Activated naive CD8-positive, alpha-beta T cell treated with anti-CD3 and anti-CD28 coated beads, Interleukin-2, amount 50 U/mL, for 24 hours (primary cell): ENCODE measurements at places on chromosomes 1 and 21.

- no peak for DNase-seq
These were observed 24.0 kb upstream of the PADI6 start for GRCh38 chr1:17347769-17348592.

DNA sequence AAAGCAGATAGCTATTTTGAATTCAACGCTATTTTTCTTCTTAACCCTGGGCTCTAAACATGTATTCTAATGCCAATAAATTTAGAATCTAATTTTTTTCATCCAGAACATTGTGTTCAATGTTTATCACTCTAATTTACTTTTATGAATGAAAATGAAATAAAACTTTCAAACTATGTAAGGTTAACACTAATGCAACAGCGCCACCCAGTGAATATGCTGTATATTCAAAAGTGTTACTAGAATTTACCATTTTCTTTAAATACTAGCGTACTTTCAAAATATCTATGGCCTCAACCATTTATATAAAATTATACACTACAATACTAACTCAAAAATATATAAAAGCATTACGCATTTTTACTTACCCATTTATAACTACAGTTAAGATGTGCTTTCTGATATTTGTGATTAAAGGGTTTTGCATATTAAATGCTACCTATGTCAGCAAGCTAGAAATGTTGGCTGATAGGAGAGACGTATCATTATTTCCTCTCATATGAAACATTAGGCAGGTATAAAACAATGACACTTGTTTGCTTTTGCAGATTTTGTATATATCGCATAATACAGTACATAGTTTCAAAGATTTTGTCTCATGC lies 5.9 kb upstream of the NUF2 start:
- DNase-seq: peak; percentile 38

GRCh38 chr1:208242941-208243526 lies 1.1 kb downstream of the PLXNA2 start:
- no peak for DNase-seq

DNA sequence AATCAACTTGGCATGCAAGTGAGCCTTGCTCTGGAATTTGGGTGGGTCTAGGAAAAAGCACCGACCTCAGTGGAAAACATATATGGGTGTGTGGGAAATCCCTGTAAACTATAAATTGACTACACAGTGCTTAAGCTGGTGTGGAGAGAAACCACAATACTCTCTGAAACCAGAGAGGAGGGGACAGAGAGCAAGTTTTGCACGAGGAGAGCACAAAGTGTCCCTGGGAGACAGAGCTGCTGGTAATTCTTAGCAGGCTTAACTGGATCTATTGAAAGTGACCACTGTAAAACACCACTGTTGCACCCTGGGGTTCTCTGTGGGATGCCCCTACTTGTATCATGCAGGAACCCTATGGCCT lies 12.8 kb downstream of the KCNJ15 start:
- no peak for DNase-seq

- no peak for DNase-seq
These were observed 7.9 kb upstream of the SH3GLB1 start for GRCh38 chr1:86696522-86696921.

DNA sequence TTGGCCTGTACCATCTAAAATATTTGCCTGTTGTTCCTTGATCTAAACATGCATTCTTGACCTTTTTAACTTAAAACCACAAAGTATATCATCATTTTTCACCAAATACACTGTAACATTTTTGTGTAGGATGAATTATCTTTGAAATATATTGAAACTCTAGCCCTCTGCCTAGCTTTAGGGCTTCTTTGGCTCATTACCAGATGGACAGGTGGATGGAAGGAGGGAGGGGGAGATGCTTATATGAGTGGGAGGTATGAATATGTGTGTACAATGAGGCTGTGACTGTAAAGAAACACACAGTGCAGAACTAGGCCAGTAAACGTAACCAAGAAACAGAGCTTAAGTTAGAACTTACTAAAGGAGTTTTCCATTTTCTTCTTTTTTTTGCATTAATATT lies 118.5 kb downstream of the ESRRG start:
- DNase-seq: no peak

DNA sequence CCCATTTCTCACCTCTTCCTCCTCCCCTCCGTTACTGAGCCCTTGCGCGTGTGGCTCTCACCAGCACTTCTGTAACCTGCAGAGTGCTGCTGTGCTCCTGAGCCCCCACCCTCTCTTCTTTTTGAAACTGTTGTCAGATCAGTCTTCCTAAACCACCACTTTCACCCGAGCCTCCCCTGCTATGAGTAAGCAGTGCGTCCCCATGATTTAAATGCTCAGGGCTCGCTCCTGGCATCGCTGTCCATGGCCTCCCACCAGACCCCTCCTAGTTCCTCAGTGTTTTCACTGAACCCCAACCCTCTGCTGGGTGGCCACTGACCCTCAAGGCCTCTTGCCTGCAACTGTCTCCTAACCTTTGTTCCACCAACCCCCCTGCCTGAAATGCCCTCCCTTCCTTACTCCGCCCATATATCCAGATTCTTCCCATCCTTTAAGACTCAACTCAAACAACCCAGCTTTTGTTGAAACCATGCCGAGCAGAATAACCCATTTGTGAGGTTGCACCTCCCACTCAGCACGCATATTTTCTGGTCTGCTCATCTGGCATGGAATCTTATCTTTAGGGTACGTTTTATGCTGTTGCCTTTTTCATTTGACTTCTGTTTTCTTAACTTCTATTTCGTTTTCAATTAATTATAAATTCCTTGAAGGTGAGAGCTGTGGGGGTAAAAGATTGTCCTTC lies 64.5 kb upstream of the FAM3B start:
- DNase-seq: no peak

DNA sequence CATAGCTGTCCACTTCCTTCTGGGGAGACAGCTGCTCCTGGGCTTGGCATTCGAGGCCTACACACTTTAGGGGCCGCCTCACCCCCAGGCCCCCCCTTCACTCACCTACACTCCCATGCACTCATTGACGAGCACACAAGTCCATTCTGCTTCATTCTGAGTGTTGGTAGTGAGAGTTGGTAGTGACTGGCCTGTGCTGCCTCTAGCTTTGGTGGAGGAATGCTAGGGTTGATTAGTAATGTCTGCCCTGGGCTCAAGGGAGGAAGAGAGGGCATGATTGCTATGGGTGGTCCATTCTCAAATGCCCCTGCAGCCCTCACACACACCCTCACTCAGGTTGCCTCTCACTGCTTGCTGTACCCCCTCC lies 30.4 kb downstream of the TRIM11 start:
- no peak for DNase-seq

GRCh38 chr1:89855413-89856123 lies 34.7 kb downstream of the LRRC8D start:
- no peak for DNase-seq

GRCh38 chr1:101592845-101593244 lies 356.0 kb downstream of the S1PR1 start:
- no peak for DNase-seq

- no peak for DNase-seq
These were observed 66.1 kb upstream of the FAM3B start for GRCh38 chr21:41250519-41250918.

- no peak for DNase-seq
These were observed 9.7 kb upstream of the C1orf198 start for GRCh38 chr1:230877924-230878590.

- no peak for DNase-seq
These were observed 68.4 kb upstream of the ATP5PO start for GRCh38 chr21:33984021-33984481.

DNA sequence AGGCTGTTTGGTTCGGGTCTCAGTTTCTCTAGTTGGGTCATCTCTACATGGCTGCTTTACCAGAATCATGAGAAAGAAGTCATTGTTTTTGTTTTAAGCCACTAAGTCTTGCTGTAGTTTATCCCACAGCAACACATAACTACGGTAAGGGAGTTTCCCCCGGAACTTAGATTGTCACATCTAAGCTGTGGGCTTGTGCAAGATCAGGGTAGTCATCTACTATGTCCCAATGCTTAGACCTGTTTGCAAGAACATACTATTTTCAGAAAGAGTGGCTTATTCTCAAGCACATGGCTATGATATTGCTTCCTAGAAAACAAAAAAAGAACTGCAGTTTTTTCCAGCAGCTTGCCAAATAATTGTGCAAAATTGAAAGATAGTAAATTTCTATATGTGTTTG lies 18.0 kb upstream of the OLIG2 start:
- DNase-seq: no peak

DNA sequence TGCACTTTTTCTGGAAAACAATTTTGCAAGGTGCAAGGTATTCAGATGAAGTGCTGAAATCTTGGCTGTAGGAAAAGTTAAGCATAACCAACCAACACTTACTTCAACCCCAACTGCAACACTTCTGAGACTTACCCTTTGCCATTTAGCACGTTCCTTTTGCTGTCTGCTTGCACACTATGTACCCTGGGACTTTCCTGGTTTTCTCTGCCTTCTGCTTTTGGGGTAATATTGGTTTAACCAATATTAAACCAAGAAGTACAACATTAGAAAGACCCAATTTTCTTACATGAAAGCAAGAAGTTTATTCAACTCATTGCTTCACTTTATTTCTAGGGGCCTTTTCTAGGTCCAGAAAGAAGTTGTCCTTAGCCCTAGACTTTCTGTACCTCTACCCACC lies 193.0 kb downstream of the HLX start:
- no peak for DNase-seq

DNA sequence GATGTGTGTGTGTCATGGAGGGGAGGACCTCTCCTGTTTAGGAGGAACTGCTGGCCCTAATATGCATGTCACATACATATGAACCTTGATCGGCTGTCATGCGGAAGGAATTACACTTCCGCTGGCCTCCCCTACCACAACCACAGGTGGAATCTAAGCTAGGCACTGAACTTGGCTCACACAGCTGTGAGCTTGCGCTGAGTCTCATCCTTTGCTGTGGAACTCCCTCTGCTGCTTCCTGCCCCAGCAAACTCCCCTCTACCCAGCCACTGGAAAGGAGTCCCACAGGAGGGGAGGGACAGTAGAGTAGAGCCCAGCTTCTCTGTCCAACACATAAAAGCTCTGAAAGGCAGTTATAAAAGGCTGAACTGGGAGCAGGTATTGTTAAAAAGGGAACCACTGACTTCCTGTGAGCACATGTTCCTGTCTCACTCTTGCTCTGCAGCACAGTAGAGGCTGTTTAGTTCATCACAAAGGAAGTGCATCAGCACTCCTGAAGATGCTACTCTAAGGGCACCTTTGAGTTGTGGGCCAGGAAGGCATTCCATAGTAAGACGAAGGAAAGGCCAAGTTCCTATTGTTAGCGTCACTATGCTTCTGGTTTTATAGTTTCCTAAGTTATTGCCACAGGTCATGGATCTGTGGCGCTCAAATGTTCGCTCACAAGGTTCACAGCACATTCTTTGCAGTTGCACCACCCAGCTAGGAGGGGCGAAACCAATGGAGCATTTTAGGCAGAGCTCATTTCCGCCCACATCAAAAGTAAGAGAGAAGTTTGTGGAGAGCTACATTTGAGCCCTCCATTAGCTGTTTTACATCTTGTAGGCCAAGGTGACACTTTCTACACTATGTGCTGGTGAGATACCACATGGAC lies 17.7 kb upstream of the PTPRC start:
- DNase-seq: peak; percentile 71

- no peak for DNase-seq
These were observed 63.1 kb upstream of the KLHDC7A start for GRCh38 chr1:18417316-18418269.

- DNase-seq: no peak
These were observed 61.8 kb upstream of the PTGFRN start for GRCh38 chr1:116847688-116848531.

- no peak for DNase-seq
These were observed 37.2 kb downstream of the LRRC71 start for GRCh38 chr1:156957634-156958033.

- peak; percentile 50 for DNase-seq
These were observed 13.5 kb upstream of the TNFRSF1B start for GRCh38 chr1:12153181-12153785.

GRCh38 chr1:162131400-162132321 lies 62.2 kb downstream of the NOS1AP start:
- no peak for DNase-seq

- DNase-seq: peak; percentile 65
These were observed 25.8 kb downstream of the CD247 start for GRCh38 chr1:167492481-167492910.

- peak; percentile 32 for DNase-seq
These were observed 21.4 kb downstream of the STUM start for GRCh38 chr1:226569879-226570547.

- no peak for DNase-seq
These were observed 15.8 kb downstream of the RGS8 start for GRCh38 chr1:182668521-182669054.

DNA sequence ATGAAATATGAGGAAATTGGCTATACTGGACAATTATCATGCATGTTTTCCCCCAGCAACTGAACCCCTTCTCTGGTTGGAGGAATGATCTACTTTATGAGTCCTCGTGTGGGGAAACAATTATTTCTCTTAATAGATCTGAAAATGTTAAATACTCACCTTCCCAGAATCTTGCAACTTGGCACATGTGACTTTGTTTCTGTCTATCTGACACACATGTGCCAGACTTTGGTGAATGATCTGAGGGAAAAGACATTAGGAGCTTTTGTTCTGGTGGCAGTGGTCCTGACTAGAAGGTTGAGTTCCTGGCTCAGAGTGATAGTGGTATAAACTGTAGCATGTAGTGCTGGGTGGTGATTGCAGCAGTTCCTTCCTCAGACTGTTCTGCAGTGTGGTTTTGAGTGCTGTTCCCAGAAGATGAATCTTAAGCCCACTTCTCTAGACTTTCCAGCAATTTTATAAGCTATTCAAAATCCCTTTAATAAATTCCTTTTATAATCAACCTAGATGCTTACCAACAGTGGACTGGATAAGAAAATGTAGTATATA lies 59.3 kb upstream of the B3GALNT2 start:
- no peak for DNase-seq

DNA sequence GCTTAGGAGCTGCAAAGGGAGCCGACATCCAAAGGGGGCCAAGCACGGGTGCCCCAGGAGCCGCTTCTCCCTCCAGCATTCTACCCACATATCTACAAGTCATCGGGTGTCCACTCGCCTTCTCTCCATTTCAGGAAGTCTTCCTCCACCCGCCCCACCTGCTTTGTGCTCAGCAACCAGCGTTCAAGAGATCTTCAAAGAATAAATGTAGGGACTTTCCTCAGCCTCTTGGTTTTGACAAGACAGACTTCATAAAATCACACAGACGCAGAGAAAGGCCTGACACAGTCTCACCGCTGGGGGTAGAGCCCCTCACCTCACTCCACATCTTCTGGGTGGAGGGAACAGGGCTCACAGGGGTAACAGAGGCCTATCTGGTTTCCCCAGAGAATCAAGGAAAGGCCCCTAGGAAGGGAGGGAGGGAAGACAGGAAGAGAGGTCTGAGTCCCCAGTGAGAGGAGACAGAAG lies 49.5 kb downstream of the SSBP3 start:
- peak; percentile 15 for DNase-seq

GRCh38 chr1:159088050-159088449 lies 11.5 kb upstream of the AIM2 start:
- DNase-seq: no peak

GRCh38 chr1:185080422-185080821 lies 35.1 kb downstream of the RNF2 start:
- DNase-seq: no peak
